ENCODE measurements at places on chromosomes 4 and X.
A peak's percentile ranks its signal among the peaks of the same experiment; 100 is the strongest.

DNA sequence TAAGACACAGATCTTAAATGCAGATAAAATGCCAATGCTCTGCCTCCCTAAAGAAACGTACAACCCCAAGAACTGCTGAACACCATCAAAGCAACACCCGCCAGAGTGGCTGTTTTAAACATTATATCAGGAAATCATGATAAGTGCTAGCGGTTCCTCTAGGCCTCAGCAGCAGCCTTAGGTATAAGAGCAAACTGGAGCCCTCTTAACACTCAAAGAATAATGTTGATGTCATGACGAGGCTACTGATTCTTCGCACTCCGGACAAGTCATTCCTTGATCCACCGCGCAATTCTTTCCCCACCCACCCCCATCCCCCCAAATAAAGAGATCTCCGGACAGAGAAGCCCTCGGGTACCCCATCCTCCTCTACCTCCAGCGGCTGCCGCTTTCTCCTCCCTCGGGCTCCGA lies 507 bp downstream of the LIN54 start:
- no peak for DNase-seq

GRCh38 chr4:101035487-101035886 lies 311.8 kb downstream of the PPP3CA start:
- DNase-seq = no peak

- DNase-seq = no peak
Measured at GRCh38 chr4:1169691-1170096, 2.7 kb downstream of the SPON2 start.

DNA sequence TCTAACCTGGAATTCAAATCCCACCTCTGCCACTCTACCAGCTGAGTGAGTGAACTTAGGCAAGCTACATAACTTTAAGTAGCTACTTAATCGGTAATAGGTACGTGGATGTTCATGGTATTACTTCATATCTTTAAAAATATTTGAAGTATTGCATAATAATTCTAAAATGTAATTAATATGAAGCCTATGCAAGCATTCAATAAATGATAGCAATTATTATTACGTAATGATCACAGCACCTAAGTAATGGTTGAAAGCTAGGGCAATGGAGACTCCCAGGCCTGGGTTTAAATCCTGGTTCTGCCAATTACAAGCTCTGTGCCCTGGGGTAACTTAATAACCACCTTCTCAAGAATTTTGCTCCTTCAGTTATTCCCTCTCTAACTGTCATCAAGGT lies 26.7 kb downstream of the LHFPL1 start:
- no peak for DNase-seq

DNA sequence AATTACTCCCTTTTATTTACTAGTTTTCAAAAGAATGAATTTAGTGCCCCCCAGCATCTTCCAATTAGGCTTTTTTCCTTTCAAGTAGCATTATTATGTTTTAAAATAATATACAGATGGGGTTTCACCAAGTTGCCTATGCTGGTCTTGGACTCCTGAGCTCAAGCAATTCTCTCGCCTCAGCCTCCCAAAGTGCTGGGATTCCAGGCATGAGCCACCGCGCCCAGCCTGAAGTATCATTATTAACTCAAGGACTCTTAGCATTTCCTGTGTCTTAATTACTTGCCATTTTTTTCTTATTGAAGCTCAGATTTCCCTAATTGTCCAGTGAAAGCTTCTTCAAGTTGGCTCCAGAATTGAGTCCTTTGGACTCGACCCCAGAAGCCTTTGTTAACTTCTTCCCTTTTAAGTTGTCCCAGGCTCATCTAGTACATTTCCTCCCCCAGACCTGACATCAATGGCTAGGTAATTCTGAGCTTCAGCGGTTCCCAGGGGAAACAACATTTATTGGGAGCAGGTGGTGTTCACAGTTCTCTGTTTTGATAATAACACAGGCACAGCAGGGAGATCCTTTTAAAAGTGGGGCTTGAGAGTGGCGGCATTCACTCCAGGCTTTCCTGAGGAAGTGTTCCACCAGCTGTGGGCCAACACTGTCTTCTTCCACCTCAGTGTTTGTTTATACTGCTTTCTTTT lies 10.0 kb downstream of the SAT1 start:
- no peak for DNase-seq

- no peak for DNase-seq
Measured at GRCh38 chrX:68332201-68332731, 101.0 kb downstream of the OPHN1 start.

DNA sequence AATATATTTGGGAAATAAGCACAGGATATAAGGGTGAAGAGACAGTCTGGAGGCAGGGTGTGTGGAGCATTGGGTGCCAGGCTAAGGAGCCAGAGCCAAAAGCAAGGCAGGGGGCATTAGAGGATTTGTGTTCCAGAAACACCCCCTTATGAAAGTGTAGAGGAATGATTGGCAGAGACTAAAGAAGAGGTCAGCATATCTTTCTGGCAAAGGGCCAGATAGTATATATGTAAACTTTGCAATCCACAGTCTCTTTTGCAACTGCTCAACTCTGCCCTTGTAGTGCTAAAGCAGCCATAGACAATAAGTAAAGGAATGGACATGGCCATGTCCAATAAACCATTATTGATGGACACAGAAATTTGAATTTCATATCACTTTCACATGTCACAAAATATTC lies 3.6 kb upstream of the SLC9A6 start:
- DNase-seq = no peak

GRCh38 chr4:170088716-170089115 lies 1.0 kb downstream of the AADAT start:
- no peak for DNase-seq

- no peak for DNase-seq
Measured at GRCh38 chr4:123380728-123381716, 15.6 kb upstream of the SPRY1 start.

DNA sequence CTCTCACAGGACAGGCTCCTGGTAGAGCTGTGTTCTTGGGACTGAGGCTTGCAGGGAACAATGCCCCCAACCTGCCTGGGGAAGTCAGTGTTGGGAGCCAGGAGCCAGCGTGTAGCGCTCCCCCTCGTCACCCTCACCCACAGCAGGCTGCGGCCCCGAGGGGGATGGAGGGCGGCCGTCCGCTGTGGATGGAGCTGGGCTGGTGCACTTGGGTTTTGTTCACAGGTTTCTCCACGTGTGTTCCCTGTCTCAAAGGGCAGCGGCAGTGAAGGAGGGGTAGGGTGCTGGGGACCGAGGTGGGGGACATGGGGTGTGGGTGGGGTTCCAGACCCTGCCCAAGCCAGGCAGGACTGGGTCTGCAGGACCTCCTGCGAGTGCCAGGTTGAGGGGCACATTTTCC lies 69.1 kb downstream of the RGS12 start:
- DNase-seq = no peak

- DNase-seq = no peak
Measured at GRCh38 chr4:94595880-94596483, 144.2 kb downstream of the PDLIM5 start.

GRCh38 chr4:99323756-99324155 lies 2.6 kb upstream of the ADH1B start:
- no peak for DNase-seq

GRCh38 chr4:151952137-151952536 lies 191.3 kb upstream of the GATB start:
- DNase-seq = no peak

DNA sequence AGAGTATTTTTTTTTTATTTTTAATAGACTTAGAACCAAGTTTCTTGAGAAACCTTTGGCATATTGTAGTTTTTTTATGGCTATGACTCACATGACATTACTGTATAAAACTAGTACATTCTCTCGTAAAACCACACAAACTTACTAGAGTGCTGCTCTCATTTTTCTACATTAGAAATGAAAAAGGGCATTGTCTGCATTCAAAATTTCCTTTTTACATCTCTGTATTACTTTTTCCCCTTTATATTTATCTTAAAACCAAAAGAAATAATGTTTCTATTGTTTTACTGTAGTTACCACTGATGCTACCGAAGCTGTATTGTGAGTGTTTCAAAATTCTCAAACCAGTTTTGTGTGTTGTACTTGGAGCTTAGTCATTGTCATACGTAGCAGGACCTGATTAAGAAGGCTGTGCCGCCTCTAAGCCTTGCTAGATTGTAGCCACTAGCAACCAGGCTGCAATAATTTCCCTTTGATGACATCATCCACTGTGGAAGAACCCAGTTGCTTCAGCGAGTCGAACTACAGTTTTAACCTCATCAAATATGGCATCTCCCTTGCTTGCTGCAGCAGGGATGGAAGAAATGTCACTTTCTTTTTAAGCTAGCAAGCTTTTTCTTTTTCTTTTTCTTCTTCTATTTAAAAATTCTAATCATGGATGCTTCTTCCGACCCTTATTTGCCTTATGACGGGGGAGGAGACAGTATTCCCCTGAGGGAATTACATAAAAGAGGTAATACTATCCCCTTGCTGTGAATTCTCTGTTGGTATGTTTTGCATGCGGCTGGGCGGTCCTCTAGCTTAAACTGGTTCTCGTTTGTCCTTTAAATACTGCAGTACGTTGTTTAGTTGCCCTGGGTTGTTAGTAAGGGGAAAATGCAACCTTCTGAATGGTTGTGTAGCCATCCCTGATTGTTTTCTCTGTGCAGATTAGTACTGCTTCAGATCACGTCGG lies 39.6 kb downstream of the CLCN3 start:
- DNase-seq = peak; percentile 28

DNA sequence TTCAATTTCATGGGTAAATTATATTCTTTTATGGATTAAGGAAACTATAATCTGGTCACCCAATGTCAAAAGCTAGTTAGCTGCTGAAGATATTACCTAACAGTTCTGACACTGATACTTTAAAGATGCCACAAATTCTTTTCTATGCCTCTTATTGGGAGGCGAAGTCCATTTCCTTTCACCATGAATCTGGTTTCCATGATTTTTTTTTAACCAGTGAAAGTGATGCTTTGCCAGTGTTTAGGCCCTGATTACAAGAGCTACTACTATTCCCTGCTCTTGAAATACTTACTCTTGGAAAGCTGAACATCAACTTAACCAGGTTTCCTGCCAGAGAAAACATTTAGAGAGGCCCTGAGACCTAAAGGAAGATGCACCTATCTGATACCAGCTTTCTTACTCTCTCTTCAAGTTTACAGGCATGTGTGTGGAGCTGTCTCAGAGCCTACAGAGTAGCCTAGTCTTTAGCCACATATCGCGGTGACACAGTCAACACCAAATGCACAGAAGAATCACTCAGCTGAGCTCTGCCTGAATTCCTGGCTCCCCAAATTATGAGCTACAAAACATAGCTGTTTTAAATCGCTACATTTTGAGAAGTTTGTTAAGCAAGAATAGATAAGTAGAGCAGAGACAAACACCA lies 1280.8 kb downstream of the PCDH7 start:
- no peak for DNase-seq

DNA sequence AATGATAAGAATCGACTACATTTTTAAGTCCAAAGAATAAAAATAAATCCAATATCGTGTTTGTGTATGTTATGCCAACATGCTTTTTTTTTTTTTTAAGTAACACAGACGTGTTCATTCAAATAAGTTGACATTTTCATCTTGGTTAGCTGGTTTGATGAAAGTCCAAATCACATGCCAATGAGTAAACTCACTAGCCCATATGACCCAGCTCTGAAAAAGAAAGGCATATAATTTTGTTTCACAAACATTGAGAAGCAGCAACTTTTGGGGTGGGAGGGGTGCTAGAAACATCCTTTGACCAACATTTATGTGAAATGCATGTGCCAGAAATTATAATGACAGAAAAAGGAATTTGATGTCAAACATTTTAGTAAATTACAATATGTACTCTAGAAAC lies 61.6 kb upstream of the SPP1 start:
- DNase-seq = no peak

DNA sequence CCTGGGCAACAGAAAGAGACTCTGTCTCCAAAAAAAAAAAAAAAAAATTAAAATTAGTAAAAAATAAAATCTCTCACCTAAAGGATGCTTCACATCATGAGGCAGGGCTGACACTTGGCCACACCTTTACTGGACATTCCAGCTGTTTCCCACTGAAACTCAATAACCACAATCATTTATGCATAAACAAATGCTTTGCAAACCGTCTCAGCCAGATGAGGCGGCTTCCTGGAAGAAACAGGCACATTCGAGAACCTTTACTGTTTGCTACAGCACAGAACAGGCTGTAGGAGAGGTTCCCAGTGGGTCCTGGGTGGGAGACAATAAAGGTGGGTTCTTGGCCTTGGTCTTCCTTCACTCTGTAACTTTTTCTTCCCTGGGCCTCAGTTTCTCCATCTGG lies 10.9 kb upstream of the TBC1D14 start:
- DNase-seq = no peak

DNA sequence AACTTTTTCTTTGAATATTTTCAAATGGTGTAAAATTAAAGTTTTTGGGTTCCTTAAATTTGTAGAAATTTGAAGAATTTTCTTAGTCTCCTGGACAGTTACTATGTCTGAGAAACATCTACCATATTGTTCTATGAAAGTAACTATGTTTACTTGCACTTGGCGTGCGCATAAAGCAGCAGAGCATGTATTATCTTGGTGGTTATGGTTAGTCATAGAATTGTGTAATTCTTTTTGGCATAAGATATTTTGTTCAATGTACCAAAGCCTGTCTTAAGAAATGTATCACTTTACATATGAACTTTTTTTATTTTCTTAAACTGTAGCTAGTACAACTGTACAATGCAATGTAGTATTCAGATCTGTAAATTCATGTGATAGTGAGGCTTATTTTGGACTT lies 49.2 kb downstream of the CDS1 start:
- DNase-seq = no peak
